ENCODE measurements at places on chromosomes 7 and 10.

GRCh38 chr7:139845443-139845805 is 16.4 kb downstream of the TBXAS1 start:
- no peak for DNase-seq

- no peak for DNase-seq
These were observed 11.6 kb downstream of the ADCK2 start for GRCh38 chr7:140684066-140684950.

DNA sequence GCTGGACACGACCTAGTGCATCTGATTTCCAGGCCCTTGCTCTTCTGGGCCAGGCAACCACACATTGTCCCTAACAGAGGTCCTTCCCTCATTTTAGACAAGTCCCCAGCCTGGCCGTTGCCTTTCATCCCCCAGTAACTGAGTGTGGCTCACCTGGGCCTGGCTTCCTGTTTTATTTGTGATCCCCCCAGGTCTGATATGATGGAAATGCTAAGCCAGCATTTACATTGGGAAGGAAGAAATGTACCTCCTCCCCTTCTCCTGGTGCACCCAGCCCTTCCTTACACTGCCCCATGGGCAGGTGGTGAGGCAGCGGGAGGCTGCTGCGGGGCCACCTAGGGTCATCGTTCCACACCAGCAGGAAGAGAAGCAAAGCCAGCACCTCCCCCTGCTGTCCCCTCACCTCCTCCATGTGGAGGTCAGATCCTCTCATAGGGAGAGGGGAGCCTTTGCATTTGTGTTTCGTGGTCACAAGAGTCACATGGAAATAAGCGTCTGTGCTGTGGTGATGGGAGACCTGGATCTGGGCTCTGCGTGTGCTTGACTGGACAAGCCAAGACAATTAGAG is 108.8 kb downstream of the GLRX3 start:
- DNase-seq, result no peak

- DNase-seq, result no peak
These were observed 68.0 kb downstream of the PTPRE start for GRCh38 chr10:127974911-127975310.

DNA sequence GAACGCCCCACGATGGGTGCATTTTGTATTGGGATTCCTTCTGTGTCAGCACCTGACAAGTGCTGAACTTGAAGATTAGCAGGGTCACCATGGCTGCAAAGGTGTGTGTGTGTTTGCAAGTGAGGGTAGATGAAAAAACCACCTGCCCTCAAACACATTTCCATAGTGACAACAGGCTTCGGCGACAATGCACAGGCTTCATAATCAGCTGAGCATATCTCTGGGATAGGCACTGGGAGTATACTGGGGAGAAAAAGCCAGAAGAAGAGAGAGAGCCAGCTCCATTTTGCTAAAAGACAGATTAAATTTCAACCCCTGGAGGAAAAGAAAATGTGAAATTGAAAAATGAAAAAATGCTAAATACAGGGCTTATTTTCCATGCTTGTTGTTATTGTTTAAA is 656.1 kb downstream of the INHBA start:
- DNase-seq, result no peak

DNA sequence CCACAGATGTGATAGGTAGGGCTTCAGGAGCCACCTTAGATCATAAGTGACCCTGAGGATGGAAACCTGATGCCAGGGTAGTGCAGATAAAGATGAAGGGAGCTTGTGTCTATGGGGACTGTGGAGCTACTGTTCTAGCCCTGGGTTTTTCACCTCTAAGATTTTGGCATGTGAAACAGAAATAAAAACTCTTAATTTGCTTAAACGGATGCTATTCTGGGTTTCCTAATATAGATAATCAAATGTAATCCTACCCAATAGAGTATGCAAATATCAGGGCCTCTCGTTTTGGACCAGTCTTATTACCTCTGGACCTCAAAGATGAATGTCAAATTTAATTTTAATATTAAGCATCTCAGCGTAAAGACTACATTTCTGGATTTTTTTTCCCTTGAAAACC is 49.3 kb downstream of the ABCB4 start:
- DNase-seq, result no peak

- peak; percentile 18 for DNase-seq
These were observed 7.1 kb upstream of the ZMIZ1 start for GRCh38 chr10:79061441-79062315.

- DNase-seq, result no peak
These were observed 22.7 kb upstream of the AGFG2 start for GRCh38 chr7:100516135-100516812.

- DNase-seq, result peak; percentile 27
These were observed 54.9 kb upstream of the ANK3 start for GRCh38 chr10:60444494-60445064.

DNA sequence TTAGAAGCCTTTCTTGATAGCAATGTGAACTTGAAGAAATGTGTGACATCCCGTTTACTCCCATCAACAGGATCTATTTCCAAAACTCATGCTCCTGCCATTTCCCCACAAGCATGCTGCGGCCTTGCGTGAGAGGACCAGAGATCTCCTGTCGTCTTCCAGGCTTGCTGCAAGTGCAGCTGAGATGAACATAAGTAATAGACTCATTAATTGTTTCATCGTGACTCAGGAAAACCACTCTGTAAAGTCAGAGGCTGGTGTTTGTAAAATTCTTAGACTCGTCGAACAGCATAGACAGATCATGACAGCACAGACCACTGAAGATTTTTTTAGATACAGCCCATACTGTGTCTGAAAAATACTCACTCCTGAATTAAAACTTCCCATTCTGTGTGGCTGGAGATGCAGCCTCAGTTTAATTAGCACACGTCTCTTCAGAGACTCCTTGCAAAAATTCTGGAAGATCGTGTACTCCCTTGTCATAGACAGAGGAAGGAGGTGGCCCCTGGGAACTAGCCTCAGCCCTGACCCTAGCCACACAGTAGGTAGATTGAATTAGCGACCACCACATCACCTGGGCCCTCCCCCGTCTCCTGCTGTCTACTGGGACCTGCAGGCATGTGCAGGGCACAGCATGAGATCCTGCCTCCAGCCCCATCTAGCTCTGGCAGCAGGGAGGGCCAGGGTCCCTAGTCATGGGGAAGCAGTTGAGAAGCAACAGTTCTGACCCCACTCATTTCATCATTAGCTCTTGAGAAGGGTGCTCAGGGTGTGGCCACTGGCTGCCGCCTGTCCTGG is 226.0 kb downstream of the CELF2 start:
- DNase-seq, result no peak

DNA sequence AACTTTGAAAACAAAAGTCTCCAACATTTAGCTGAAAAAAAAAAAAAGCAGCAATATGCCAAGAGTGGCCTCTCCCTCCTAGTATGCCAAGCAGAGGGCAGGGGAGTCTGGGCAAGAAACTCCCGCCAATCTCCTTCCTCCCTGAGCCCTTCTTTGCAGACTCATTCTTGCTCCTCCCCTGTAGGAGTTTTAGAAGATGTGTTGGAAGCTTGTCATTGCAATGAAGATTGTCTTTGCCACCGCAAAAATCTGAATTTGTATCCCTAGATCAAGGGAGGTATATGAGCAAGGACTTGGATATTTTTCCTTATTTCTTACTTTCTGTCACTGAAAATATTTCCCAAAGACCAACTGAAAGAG is 2.6 kb upstream of the TNS3 start:
- DNase-seq, result no peak

- no peak for DNase-seq
These were observed 115.2 kb downstream of the ZFAND4 start for GRCh38 chr10:45557275-45557905.

- DNase-seq, result no peak
These were observed 245.4 kb downstream of the AUTS2 start for GRCh38 chr7:69843653-69844052.

- DNase-seq, result no peak
These were observed 837.7 kb downstream of the REEP3 start for GRCh38 chr10:64358907-64359306.

GRCh38 chr7:155973451-155973997 is 161.3 kb upstream of the SHH start:
- DNase-seq, result peak; percentile 17

DNA sequence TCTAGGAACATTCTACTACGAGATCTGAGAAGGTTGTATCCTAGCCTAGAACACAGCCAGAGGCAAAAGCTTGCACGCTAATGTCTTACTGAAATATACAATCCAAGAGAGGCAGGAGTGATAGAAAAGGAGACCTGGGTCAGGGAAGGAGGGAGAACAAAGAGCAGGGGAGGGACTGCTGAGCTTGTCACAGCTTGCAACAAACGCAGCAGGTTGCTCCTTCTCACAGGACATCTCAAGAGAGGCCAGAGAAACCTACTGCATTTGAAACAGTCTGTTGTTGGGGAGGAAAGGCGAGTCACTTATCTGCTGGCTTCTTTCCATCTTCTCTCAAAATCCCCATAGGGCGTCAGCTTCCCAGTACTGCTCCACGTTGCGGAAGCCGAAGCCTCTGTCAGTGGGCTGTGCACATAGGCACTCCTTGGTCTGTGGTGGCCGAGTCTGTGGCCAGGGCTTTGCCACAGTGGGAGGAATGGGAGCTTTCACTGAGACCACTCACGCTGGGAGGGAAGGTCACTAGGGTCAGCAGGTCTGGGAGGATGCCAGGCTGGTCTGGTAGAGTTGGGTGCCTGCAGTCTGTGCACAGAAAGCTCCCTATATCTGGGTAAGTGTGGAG is 25.8 kb upstream of the GPNMB start:
- DNase-seq, result no peak

DNA sequence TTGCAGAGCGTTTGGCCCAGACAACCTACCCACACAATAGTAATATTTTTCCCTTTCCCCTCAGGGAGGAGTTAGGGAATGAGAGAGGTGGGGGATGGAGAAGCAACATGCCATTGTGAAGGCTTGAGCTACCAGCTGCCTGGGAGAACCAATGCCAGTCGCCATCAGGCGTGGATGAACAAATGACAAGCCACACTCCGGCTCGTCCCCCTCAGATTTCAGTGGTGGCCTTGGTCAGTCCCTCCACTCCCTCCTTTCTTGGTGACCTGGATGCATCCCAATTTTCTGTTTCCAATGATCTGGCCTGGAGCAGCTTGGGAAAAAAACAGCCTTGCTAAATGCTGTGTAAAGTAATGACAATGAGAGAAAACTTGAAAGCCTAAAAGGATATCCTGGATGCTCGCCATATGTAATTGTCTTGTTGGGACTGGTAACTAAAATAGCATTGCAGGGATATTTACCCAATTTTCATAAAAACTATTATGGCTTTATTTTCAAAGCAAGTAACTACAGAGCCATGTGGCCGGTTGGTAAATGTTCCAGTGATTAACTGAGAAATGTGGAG is 110.7 kb downstream of the ICA1 start:
- no peak for DNase-seq

- DNase-seq, result no peak
These were observed 2.4 kb upstream of the EVX1 start for GRCh38 chr7:27240015-27240731.

DNA sequence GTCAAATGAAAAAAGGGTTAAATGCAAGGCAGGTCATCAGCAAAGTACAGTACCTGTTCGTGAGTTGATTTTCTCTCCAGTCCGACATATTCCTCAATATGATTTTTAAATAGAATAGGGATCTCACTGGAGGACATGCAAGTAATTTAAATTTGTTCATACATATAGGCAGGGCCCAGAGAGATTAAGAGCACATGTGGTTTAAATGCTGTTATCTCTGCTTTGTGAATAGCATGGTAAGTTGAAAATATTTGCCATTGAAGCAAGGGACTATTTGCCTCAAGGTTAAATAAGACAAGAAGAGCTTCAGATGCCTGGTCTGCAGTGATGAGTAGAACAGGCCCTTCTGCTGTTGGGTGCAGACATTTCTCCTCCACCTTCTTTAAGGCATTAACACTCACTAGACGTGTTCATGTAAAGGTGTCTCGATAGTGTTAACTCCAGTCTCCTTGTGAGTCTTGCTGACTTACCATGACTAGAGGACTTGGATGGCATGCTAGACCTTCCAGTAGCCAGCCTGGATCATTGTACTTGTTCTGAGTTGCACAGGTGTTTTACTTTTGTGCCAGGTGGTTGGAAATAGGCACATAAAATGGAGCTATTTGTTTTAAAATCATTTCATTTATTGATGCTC is 15.6 kb upstream of the AKR1C3 start:
- no peak for DNase-seq

DNA sequence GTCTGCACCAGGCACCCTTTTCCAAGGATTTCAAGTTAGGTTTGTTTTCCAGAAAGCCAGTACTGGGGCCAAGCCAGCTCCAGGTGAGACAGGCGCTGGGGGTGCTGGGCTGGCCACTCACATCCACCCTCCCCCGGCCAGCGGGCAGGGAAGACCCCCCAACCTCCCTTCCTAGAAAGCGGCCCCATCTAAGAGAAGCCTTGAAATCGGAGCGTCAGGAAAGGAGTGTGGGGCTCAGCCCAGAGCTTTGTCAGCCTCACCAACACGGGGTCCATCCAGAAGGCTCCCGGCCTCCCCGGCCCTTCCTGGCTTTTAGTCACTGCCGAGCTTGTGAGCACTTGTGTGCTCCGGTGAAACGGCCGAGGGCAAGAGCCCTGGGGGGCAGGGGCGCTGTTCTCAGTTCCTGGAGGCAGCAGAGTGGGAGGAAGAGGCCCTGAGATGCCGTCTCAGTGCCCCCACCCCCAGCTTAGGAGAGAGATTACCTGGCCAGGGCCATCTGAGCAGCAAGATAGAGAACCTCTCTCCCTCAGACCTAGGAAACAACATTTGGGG is 39.6 kb downstream of the PDGFA start:
- DNase-seq, result no peak

GRCh38 chr10:98312349-98312748 is 44.4 kb upstream of the LOXL4 start:
- no peak for DNase-seq

- DNase-seq, result no peak
These were observed 117.0 kb upstream of the PTPRZ1 start for GRCh38 chr7:121755818-121756552.

DNA sequence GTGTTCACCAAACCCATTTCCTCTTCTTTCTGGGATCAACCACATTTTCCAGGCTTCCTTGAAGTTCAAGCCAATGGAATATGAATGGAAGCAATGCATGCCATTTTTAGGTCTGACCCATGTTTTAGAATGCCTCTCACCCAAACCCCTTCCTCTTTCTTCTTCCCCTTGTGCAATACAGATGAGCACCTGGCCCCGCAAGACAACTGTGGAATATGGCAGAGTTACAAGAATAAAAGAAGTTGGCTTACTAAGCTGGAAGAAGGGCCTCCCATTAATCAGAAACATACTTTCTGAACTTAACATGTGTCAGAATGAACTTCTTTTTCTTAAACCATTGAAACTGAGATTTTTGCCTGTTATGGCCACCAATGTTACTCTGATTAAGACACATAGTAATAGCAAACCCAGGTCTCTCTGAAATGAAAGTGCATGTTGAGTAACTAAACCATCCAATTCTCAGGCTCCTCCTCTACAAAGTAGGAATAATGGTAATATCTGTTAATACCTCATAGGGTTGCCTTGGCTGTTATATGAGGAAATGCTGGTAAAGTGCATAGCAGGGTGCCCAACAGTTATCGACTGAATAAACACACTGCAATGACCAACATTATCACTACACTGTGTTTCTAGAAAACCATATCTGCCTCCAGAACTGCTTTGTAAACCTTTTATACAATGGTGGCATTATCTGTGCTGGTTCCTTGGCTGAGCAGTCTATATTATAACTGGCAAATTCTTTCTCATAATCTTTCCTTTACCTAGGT is 382.2 kb upstream of the NRP1 start:
- no peak for DNase-seq

- DNase-seq, result no peak
These were observed 90.0 kb downstream of the CXCL12 start for GRCh38 chr10:44294726-44295412.

- peak; percentile 59 for DNase-seq
These were observed 18.0 kb upstream of the MRLN start for GRCh38 chr10:59771162-59771807.

GRCh38 chr10:88901206-88901983 is 21.4 kb downstream of the STAMBPL1 start:
- DNase-seq, result no peak

Data from Caco-2 (cell line).